ENCODE measurements at places on chromosomes 2 and 18.

DNA sequence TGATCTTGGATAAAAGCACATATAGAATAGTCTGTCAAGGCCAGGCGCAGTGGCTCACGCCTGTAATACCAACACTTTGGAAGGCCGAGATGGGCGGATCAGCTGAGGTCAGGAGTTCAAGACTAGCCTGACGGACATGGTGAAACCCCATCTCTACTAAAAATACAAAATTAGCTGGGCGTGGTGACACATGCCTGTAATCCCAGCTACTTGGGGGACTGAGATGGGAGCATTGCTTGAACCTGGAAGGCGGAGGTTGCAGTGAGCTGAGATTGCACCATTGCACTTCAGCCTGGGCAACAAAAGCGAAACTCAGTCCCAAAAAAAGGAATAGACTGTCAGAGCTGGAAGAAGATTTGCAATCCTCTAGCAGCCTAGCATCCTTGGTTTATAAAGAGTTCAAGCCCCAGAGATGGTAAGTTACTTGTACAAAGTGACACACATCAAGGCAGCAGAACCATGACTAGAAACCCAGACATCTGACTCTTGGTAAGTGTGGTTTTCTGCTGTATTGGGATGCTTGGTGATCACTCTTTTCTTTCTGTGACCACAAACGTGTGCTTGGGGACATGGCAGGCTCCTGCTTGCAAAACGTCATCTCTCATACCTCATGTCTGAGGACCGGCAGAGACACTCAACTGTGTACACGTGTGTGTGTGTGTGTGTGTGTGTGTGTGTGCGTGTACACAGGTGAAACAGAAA lies 69.0 kb downstream of the OSBPL6 start:
- no peak for DNase-seq

DNA sequence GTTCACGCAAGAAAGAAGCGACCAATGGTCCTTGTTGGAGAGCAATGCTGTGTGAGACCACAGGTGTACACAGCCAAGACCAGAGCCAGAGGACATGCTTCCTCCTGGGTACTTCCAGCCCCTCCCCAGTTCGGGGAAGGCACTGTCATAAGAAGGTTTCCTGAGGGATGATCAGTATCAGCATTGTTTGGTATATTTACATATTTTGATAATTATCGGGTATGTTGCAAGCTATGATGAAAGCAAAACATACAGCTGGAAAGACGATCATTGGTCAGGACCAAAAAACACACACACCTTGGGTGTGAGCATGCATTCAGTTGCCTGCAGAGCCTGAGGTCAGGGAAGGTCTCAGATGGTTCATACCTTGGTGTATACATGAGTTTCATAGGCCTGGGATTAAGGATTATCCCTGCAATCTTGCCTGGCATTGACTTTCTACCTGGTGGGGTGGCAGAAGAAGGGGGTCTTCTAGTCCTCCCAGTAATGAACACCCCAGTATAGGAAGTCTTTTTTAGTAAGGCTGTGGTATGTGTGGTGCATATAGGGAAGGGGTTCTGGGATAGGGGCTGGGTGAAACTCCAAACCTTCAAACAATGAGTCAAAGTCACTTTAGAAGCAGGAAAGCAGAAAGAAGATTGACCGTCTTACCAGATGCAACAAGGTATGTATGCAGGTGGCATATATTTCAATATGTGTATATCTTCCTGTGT lies 2.9 kb downstream of the SERPINB2 start:
- DNase-seq: no peak

DNA sequence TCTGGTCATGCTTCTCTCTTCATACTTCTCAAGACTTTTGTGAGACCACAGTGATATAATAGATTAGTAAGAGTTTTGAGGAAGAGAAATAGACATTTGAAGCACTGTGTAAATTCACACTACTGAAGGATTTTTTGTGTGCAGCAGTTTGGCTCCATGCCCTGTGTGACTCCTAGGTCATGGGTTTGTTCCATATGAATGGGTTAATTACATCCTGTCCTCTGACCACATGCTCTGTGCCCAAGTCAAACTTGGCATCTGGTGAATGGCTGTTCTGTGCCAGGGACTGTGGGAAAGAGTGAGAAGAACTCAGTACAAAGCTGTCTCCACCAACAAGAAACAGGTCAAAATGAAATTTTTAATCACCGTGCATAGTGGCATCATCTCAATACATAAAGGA lies 304.0 kb downstream of the LNPK start:
- DNase-seq: no peak

DNA sequence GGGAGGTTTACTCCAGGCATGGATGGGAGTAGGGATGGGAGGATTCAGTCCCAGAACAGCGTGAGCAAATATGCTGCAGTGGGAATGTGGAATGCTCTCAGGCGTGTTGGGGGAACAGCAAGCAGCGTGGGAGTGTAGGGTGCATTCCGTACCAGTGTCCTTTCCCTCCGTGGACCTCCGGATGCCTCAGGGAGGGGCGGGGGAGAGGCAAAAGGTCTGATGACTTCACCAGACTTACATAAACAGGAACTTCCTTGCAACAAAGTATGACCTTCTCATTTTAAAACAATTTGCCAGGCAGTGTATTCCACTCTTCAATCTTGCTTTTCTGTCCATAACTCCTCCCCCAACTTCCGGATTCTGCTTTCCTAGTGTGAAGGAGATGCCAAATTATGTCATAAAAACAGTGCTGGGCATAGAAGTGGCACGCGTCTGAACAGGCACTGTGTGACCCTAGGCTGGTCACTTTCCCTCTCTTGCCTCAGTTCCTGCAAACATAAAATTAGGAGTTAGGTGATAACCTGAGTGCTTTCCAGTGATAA lies 36.9 kb downstream of the RPL37A start:
- peak; percentile 83 for DNase-seq

DNA sequence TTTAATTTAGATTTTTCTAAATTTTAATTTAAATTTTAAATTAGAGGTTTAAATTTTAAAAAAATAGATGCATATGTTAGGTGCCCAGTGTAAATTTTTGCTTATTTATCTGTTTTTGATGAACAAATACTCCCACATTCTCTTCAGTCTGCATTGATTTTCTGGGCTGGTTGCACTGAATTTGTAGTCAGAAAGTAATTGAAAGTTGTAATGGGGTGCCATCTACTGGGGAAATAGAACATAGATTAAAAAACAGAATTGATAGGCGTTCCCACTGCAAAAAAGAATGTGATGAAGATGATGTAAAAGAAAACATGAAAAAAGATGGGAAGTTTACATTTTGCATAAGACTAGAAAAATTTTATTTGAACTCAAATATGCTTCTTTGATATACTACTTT lies 51.7 kb upstream of the CCDC85A start:
- DNase-seq: no peak

DNA sequence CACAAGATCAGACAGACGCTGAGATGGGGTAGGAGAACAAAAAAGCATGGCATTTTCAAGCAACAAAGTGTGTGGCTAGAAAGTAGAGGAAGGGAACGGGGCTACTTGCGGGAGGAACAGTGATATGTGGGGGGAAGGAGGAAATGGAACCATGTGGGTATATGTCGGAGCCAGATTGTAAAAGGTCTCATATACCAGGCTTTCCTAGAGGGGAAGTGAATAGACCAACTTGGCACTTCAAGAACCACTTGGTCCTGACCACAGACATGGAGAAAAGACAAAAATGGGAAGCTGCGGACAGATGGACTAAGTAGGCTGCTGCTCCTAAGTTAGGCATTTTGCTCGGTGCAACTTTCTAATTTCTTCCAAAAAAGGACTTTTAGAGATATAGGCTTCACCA lies 196.0 kb downstream of the DCC start:
- no peak for DNase-seq

DNA sequence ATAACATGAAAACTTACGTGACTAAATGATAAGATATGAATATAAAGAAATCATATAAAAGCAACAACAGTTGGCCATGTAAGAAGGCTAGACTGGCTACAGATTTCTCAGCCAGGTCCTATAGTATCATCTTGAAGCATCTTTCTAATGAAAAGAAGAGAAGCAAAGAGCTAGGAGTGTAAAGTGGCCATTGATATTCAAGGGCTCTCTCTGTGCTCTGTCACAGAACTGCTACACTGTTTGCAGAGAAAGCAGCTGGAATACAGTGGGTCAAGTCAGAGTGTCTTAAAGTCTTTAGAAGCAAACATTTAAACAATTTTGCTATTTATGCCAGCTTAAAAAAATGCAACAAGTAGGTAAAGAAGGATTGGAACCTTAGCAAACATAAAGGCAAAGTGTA lies 118.8 kb downstream of the SCN9A start:
- DNase-seq: no peak

- no peak for DNase-seq
Observed at GRCh38 chr18:48944634-48945033, 6.1 kb downstream of the SMAD7 start.

GRCh38 chr2:64581018-64581417 lies 56.9 kb downstream of the AFTPH start:
- no peak for DNase-seq

- no peak for DNase-seq
Observed at GRCh38 chr2:120737340-120738101, 1.9 kb downstream of the GLI2 start.

- no peak for DNase-seq
Observed at GRCh38 chr18:79106084-79106483, 36.9 kb downstream of the ATP9B start.

GRCh38 chr2:223674998-223675609 lies 72.9 kb upstream of the SCG2 start:
- DNase-seq: no peak

DNA sequence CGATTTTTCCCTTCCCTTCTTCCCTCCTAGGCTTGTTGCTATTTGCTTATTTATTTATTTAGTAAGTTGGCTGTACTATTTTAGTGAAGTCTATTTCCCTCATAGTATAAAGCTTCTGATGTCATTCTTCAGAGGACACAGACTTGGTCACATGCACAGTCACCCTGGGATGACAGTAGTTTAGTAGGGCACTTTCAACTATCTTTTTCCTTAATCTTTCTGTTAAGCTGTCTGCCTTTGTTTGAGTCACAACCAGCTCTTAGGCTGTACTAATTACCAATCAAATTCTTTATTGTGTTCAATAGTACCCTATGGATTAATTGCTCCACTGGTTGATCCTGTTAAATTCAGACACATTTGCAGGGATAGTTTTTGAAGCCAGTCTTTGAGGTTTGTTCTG lies 26.9 kb upstream of the RAB31 start:
- no peak for DNase-seq

DNA sequence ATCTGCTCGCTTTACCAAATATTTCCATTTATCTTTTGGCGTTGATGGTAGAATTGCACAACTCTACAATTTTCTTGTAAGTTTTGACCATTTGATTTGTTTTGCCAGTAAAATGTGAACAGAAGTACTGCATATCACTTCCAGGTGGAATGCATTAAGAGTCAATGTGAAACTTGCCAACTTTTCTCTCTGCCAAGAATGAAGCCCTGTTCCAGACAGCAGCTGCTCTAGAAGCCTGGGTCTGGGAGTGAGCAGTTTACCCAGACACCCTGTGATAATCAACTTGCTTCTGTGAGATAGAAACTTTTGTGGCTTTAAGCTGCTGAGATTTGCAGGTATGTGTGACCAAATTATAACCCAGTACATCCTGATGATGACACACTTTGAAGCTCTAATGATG lies 115.9 kb upstream of the SYT4 start:
- DNase-seq: no peak

- DNase-seq: no peak
Observed at GRCh38 chr2:77566582-77566981, 44.4 kb upstream of the LRRTM4 start.

DNA sequence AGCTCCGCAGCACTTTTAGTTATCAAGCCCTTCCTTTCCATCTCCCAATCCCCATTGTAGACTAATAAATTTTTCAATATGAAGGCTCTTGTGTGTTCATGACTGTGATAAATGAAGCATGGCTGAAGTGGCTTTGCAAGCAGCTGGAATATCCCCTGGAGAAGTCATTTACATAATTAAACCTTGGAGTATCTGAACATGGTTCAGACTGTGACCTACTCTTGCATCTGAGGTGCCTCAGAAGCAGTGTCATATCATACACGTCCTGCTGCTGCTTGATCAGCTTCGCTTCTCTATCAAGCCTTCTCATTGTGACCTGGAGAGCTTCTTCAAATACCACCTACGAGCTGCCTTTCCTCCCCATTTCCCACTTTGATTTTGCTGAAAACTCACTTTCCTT lies 48.4 kb upstream of the ZNF397 start:
- DNase-seq: no peak

DNA sequence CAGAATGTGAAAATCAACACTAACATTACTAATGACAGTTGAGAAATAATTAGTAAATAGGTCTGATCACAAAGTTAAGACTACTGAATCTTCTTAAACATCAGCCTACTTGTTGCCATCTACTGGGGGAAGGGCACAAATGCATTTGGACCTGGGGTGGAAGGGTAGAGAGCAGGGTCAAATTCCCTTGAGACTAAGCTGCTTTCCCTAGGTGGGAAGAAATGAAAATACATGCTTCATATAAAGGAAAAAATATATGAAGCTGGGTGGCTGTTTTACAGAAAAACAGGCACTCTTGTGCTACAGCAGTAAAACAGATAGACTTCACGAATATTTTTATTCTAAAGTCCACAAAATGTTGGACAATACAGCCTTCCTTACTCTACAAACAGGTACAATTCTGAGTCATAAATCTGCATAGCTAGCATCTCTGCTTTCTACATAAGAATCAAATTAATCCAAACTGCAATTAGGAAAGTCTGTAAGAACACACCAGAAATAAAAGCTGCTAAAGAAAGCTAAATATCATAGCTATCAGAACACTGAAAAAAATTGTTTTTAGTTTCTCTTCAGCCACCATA lies 10.9 kb downstream of the TRIP12 start:
- no peak for DNase-seq

All from ureter (tissue), 1 donor.